Thymus (tissue), 14 donors: ENCODE measurements at places on chromosomes 7 and 10.

DNA sequence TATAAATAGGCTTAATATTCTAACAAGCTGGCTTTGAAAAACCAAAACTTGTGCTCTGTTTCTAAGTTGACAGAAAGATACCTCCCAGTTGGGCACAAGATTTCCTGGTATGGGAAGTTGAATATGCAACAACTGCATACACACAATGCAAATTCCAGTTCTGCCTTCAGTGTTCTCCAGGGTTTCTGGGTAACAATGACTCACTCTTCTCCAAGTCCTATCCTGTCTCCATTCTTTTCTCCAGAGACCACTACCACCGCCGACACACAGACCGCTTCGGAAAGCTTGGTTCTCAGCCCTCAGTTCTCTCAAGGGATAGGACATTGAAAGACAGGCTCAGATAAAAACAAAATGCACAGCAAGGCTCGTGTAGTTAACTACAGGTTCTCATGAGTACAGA, 12.2 kb downstream of the PDE1C start:
- H3K4me3 ChIP-seq: no peak overlapping the region
- no peak overlapping the region for H3K27ac ChIP-seq
- H3K4me1 ChIP-seq: no peaks in the 10 kb centered on the region
- H3K27me3 ChIP-seq: no peaks in the 10 kb centered on the region
- H3K36me3 ChIP-seq: no peaks in the 10 kb centered on the region

GRCh38 chr7:108147031-108147563, 16.9 kb upstream of the LAMB4 start:
- no peaks in the 10 kb centered on the region for H3K27me3 ChIP-seq
- H3K27ac ChIP-seq: no peak overlapping the region
- H3K36me3 ChIP-seq: no peaks in the 10 kb centered on the region

- no peaks in the 10 kb centered on the region for H3K27me3 ChIP-seq
- no peak overlapping the region for H3K4me3 ChIP-seq
- H3K36me3 ChIP-seq: no peaks in the 10 kb centered on the region
- no peaks in the 10 kb centered on the region for H3K4me1 ChIP-seq
- DNase-seq: no peak
Measured at GRCh38 chr10:36559412-36560400, 565.7 kb upstream of the ANKRD30A start.

- no peak overlapping the region for H3K4me3 ChIP-seq
- H3K36me3 ChIP-seq: no peaks in the 10 kb centered on the region
- no peak for DNase-seq
- H3K27me3 ChIP-seq: no peaks in the 10 kb centered on the region
Measured at GRCh38 chr10:27659786-27660185, 85.8 kb downstream of the MKX start.

DNA sequence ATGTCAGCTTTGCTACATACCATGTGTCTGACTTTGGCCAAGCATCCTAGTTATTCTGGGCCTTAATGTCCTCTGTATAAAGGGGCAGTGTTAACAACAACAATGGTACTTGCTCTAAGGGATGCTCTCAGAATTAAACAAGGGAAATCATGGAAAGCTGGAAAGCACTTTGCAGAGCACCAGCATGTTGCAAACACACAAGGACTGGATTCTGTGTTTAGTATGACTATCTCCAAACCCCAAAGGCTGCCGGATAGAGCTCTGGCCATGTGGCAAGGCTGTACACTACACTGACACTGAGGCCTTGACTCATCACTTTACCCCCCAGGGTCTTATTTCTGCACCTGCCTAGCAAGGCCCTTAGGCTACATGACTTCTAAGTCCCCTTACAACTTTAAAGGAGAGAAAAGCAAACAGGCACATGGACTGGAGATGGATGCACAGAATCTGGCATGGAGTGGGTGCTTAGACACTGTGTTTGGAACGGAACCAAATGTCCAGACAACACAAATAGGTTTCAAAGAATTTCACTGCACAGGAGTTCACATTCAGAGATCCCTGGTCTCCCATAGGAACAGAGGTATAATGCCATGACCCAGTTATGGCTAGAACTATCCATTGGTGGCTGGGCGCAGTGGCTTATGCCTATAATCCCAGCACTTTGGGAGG, 74.6 kb downstream of the FAM13C start:
- no peak for DNase-seq
- no peak overlapping the region for H3K4me3 ChIP-seq
- H3K27ac ChIP-seq: no peak overlapping the region
- H3K4me1 ChIP-seq: no peaks in the 10 kb centered on the region
- H3K27me3 ChIP-seq: no peaks in the 10 kb centered on the region

GRCh38 chr10:53700278-53700677, 927.7 kb upstream of the MBL2 start:
- no peaks in the 10 kb centered on the region for H3K36me3 ChIP-seq
- DNase-seq: no peak
- H3K27ac ChIP-seq: no peak overlapping the region
- no peak overlapping the region for H3K4me3 ChIP-seq
- H3K4me1 ChIP-seq: no peaks in the 10 kb centered on the region
- no peaks in the 10 kb centered on the region for H3K27me3 ChIP-seq
